A375 (cell line): ENCODE measurements at places on chromosomes 3 and 15. TPM values are rescaled to one million over a fixed set of nuclear protein-coding genes. Genes with fewer than 3 reads are reported as not detected.

Gene FOXB1
- not detected in 2 replicates for total RNA-seq

Gene DNAJC19
- 21.4 and 30.7 TPM in 2 replicates for total RNA-seq

Gene ACP3
- total RNA-seq: 0.24 and 0.60 TPM in 2 replicates

Gene CHP1
- total RNA-seq: 61.7 and 98.3 TPM in 2 replicates

Gene CILP
- total RNA-seq: not detected in 2 replicates

Gene EPHB3
- 5.0 and 6.7 TPM in 2 replicates for total RNA-seq

Gene PARP15
- total RNA-seq: not detected in 2 replicates

Gene CCR5
- not detected in 2 replicates for total RNA-seq

Gene CHRNA7
- total RNA-seq: 0.30 and 1.7 TPM in 2 replicates

Gene LDHAL6B
- not detected in 2 replicates for total RNA-seq

Gene ZBTB47
- total RNA-seq: 15.3 and 15.7 TPM in 2 replicates

Gene ZBED2
- not detected in 2 replicates for total RNA-seq

Gene WDR93
- total RNA-seq: 0.05 TPM in 1 of 2 replicates, not detected in the other

Gene APBA2
- 42.8 and 45.4 TPM in 2 replicates for total RNA-seq

Gene EFCC1
- total RNA-seq: 0.23 TPM in 1 of 2 replicates, not detected in the other

Gene BHLHE40
- 61.1 and 69.3 TPM in 2 replicates for total RNA-seq

Gene PLA2G4B
- total RNA-seq: 4.4 and 5.4 TPM in 2 replicates

Gene MOBP
- not detected in 2 replicates for total RNA-seq
